ENCODE measurements at places on chromosomes 12 and 14.
A peak's percentile ranks its signal among the peaks of the same experiment; 100 is the strongest.

- DNase-seq: no peak
Observed at GRCh38 chr12:95446506-95446900, 27.4 kb upstream of the METAP2 start.

GRCh38 chr14:85798856-85799255 lies 268.9 kb downstream of the FLRT2 start:
- DNase-seq: no peak

GRCh38 chr14:80605536-80605935 lies 336.0 kb downstream of the CEP128 start:
- DNase-seq: no peak

- no peak for DNase-seq
Observed at GRCh38 chr12:109946505-109946904, 46.4 kb downstream of the TCHP start.

DNA sequence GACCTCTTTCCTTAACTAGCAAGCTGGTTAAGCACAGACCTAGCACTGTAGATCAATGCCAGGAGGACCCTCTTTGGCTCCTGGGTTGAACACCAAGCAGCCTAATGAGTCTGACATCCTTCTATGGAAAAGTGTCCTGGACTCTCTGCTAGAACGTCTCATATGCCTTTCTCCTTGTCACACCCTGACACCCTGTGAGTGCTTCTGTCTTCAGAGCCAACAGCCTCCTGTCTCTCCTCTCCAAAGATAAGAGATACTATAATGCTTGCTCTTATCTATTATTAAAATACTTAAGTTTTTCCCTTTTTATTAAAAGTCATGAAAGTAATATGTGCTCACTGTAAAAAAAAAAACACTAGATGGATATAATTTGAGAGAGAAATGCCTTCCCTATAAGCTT lies 222.7 kb downstream of the FOXN3 start:
- no peak for DNase-seq

DNA sequence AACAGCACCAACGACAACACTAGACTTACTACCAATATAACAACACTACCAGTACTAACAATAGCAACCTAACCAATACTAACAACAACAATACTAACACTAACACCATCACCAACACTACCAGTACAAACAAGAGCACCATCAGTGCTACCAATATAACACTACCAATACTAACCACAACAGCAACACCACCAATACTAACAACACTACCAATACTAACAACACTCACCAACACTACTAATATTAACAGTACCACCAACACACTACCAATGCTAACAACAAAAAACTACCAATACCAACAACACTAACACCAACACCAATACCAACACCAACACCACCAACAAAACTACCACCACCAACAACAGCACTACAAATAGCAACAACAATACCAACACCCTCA lies 25.1 kb downstream of the PTGER2 start:
- no peak for DNase-seq

DNA sequence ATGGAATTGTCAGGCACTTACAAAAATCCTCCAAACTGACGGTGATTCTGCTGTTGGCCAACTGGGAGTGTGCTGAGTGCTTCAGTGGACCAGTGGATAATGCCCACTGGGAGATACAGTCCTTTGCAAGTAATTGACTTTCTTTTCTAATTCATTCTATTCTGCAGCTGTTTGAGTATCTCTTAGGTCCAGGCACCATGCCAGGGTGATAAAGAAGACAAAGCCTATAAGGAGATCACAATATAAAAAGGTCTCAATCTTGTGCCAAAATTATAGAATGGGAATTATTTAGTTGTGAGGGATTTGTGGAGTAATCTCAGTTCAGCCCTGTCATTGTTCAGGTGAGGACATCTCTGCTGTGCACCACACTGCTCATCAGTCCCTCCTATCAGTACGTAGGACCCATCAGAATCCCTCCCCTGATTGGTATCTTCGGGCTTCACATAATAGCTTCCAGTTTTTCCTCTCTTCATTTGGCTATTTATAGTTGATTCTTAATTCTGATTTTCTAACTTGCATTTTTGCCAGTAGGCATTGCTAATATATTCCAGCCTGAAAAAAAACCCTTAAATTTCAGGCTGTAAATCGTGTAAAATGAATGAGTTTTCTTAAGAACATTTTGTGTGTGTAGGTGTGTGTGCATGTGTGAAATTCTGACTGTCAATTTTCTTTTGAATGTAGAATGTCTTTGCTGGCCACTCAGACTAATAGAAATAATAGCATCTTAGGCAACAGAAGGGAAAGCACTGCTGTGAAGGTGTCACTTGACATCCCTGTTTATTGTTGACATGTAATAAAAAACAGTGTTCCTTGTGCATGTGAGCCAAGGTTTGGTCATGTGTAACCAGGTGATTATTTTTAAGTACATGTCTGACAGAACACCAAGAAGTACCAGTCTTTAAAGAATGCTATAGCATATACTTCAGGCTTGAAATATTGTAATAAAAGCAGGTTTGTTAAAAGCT lies 457.6 kb upstream of the RGS6 start:
- DNase-seq: no peak

DNA sequence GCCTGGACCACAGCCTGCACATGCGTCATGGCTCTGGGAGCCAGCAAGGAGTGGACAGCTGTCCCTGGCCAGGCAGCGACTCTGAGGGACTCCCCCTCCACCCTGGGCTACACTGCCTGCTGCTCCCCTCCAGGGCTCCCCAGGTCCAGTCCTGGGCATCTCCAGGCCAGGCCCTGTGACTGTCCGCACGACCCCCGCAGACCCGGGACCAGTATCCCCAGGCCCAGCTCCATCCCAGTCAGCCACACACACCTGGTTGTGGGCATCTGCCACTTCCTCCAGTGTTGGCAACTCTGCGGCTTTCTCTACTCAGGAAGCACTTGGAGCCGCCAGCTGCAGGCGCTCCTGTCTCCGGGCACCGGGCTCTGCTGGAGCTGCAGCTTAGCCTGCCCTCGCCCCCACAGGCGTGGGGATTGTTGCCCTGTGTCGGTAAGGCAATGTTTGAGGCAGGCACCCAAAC lies 2.4 kb downstream of the ULK1 start:
- no peak for DNase-seq

DNA sequence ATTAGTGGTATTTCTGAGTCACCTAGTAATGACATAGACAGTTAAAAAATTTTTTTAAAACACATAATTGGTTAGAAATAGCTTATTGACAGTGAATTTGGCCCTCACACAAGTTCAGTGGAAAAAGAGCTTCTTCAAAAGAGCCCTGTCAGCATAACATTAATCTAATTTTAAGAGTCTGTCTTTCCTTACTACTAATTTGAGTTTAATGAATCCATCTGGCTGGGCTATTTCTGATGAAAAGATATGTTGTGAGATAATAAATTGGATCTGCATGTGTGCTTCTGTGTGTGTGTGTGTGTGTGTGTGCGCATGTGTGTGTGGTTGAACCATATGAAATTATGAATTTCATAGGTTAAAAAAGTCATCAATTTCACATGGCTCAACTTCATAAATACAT lies 1045.2 kb downstream of the FLRT2 start:
- DNase-seq: no peak

- no peak for DNase-seq
Observed at GRCh38 chr12:122058549-122059149, 19.9 kb upstream of the MLXIP start.

- no peak for DNase-seq
Observed at GRCh38 chr14:63474111-63474510, 69.1 kb downstream of the PPP2R5E start.

DNA sequence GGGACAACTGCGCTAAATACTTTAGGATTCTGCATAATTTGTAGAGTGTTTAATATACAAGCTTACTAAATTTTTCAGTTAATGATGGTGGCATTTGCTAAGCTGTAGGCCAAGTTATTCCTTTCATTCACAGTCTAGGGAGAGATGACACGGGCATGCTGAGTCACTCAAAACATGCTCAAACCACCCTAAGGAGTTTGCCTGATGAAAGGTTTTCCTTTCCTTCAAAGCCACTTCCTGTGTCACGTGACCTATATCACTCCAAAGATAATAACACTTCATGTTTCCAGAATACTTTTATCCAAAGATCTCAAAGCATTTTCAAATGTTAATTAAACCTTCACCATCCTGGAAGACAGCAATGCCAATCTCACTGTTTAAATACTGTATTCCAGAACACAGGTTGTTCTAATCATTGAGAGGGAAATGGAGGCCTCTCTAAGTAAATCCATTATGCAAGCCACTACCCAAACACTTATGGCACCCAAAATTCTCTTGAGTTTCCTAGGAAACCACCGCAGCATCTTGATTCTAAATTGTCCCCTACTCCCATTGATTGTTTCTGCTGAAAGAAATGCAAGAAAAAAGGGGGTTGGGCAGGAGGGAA lies 207.0 kb upstream of the CDKN3 start:
- DNase-seq: no peak

- DNase-seq: no peak
Observed at GRCh38 chr12:131759176-131759575, 48.3 kb downstream of the SFSWAP start.

GRCh38 chr14:68972507-68973218 lies 6.4 kb downstream of the ACTN1 start:
- DNase-seq: no peak

DNA sequence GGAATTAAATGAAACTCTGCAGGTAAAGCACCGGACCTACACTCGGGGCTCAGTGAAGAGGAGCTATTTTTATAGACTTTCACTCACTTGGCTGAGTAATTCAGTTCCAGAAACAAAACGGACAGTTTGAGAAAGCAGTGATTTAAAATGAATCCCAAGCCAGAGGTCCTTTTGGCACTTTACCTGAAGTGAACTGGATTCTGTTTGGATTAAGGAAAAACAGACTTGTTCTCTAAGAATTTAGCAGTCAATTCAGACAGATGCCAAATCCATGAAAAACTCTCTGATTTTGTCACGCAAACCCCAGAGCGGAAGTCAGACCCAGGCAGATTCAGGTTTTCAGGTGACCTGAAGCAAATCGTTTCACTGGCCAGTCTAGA lies 4.9 kb upstream of the VASH1 start:
- DNase-seq: no peak

- no peak for DNase-seq
Observed at GRCh38 chr14:76405627-76406026, 29.7 kb downstream of the ESRRB start.

DNA sequence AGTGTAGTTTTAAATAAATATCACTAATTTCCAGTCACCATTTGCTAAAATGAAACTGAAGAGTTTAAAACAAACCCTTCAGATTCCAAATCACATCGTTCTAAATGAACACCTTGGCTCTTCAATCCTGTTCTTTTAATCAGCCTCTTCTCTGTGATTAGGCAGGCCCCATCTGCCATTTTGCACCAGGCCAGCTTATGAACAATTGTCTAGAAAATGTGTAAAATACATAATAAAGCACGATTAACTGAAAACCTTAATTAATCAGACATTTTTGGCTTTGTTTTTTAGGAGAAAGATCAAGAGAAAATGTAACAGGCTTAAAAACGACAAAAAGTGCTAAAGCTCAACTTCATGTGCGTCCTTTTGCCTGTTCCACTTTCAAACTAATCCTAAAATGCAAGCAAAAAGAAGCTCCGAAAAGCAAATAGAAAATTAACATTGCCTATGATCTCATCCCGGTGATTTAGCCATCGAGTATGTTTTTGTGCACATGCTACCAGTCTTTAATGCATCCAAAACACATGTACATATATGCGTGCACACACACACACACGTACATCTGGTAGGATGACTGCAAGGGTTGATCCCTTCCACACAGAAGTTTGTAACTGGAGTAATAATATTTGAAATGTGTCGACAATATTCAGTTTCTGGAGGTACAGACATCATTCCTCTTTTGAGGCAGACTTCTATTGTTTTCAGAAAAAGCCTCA lies 288.6 kb downstream of the FOXN3 start:
- DNase-seq: no peak

DNA sequence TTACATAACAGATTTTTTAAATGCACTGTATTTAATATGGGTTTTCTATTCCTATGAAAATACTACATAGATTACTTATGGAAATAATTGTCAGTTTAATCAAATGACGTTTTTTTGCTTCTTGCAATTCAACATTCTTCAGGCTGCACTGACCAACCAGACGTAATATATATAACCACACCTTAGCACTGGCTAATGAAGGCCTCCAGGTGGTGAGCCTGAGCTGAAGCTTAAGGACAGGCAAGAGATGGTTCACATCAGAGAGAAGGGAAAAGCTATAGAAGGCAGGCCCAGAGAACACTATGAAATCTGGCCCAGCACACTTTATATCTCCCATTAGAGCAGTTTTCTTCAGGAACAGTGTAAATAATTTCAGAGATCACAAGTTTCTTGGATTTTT lies 2.8 kb upstream of the MDGA2 start:
- no peak for DNase-seq

DNA sequence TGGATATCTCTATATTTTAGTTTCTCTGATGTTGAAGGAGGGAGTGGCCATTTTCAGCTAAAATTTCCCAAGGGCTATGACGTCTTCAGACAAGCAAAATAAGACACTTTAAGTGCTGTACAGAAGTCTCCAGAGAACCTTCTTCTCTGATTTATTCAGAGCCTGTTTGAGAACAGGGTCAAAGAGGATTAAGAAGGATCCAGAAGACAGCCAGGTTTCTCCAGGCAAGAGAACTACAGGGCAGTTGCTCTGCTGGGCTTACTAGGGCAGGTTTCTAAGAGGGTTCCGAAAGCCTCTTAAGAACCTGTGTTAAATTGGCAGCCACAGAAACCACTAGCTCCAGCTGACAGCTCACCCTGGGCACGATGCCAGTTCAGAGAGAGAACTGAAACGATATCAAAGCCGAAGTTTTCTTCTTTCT lies 1.2 kb downstream of the MGP start:
- peak; percentile 76 for DNase-seq

GRCh38 chr12:116372815-116373214 lies 95.3 kb upstream of the MED13L start:
- DNase-seq: no peak

DNA sequence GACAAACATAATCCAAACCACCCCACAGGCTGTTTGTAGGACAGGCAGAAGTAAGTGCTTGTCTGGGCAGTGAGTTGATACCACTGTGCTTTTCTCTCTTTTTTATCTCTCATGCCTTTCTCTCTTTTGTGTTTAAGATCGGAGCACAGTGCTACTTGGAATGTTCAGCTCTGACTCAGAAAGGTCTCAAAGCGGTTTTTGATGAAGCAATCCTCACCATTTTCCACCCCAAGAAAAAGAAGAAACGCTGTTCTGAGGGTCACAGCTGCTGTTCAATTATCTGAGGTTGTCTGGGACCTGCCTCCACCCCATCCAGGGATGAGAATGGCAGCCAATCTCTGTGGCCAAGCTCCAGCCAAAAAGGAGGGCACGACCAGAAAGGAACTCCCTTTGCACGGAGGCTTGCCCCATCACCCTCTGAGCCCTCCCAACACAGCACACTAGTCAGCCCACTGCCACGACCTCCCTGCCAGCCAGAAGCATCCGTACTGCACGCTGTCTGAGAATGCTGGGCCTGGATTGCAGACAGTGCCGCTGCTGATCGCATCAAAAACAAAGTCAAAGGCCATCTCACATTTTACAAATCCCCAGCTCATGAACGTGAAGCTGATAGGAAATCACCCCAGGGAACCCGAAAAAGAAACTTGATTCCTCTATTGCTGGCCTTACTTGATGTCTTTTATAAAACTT lies 27.8 kb downstream of the GPHB5 start:
- no peak for DNase-seq

GRCh38 chr12:77591959-77592743 lies 238.5 kb upstream of the NAV3 start:
- DNase-seq: no peak

- no peak for DNase-seq
Observed at GRCh38 chr12:24697769-24698168, 251.1 kb downstream of the BCAT1 start.

Data from activated CD4-positive, alpha-beta T cell treated with anti-CD3 and anti-CD28 coated beads, Interleukin-2, amount 50 U/mL, for 48 hours (primary cell).